Activated T-cell treated with anti-CD3 and anti-CD28 coated beads for 1 hour (primary cell): ENCODE measurements at places on chromosomes 3 and 15.

DNA sequence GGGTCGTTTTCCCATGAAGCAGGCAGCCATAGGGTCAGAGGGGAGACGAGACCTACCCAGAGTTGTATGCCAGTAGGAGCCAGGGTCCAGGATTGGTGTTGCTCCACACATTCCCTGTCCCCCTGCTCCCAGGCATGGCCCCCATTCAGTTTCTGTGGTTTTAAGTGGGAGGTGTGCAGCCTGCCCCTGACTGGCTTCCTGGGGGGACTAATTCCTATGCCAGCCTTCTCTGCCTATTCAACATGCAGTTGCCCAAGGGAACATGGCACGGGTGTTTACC is 126.3 kb downstream of the EEFSEC start:
- DNase-seq: no peak

DNA sequence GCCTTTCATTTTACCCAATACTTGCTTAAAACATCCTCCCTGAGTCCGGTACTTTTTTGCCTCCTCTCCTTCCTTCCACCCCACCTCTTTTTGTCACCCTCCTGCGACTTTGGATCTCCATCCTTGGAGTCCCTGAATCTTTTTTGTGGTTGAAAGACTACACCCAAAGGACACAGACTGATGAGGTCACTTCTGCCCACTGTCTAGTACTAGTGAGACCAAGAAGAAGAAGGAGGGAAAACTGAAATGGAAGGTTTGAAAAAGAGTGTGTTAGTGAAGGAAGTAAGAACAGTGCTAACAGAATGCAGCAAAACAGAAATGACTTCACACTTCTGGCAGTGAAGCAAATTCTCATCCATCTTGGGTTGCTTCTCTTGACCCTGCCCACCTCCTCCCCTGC is 6.6 kb downstream of the B3GNT5 start:
- DNase-seq: no peak

GRCh38 chr3:156689608-156690007 is 15.2 kb downstream of the TIPARP start:
- no peak for DNase-seq

GRCh38 chr3:137760341-137761098 is 3.6 kb upstream of the SOX14 start:
- no peak for DNase-seq

GRCh38 chr3:14418296-14419250 is 16.2 kb downstream of the SLC6A6 start:
- no peak for DNase-seq

DNA sequence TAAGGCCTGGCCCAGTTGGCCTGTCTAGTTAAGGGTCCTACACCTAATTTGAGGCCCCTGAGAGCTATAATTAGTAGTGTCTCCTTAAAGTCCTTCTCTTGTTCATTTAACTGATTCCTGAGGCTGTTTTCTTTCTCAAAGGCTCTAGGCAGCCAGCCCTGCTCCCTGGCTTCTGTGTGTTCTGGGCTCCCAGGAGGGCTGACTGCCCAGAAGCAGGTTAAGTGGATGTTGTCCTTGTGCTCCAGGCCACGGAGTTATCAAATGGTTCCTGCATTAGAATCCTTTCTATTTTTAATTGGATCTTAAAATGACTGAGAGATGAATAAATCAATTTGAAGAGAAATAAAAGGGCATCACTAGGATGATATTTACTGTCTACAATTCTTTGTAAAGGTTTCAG is 140.0 kb downstream of the SNRK start:
- no peak for DNase-seq

DNA sequence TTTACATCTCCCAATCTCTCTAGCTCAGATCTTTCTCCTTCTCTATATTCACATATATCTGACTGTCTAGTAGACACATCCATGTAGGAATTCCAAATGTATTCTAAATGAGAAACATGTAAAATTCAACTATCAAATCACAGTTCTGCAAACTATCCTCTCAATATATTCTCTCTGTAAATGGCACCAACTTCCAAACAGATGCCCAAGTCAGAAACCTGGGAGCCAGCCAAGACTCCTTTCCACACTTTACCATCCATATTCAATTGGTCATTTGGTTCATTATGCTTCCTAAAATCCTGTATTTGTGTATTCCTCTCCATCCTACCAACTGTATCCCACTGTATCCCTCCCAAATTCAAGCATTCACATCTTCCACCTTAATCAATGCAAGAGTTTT is 53.0 kb upstream of the INO80 start:
- no peak for DNase-seq

DNA sequence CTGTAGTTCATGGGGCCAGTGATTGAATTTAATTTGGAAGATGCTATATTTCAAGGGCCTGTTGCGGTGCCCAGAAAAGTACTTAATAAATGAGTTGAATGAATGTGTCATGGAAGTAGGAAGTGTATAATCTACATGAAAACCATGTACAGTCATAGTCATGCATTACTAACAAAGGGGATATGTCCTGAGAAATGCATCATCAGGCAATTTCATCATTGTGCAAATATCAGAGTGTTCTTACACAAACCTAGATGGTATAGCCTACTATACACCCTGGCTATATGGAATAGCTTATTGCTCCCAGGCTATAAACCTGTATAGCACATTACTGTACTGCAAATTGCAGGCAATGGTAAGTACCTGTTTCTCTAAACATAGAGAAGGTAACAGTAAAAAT is 10.7 kb upstream of the MYO5C start:
- no peak for DNase-seq

DNA sequence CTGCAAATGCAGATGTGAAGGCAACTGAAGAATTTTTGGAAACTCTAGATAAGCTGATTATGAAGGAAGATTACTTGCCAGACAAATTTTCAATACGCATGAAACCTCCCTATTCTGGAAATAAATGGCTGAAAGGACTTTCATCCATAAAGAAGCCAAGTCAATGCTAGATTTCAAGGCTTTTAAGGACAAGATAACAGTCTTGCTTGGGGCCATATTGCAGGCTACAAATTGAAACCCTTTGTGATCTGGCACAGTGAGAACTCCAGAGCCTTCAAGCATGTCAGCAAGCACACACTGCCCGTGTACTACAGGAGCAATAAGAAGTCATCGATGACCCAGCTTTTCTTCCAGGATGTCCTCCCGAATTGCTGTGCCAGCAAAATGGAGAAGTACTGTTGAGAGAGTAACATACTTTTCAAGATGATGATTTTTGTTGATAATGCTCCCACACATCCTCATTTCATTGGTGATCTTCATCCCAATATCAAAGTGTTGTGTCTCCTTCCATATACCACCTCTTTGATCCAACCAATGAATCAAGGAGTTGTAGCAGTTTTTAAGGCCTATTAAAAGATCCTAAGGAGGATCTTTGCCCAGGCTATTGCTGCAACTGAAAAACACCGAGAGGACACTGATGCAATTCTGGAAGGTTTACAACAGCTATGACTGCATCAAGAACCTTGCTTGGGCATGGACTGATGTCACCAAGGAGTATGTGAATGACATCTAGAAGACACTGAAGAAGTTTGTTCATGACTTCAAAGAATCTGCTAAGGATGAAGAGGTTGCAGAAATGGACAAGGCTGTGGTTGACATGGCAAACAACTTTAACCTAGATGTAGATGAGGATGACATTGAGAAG is 20.3 kb downstream of the CALML4 start:
- no peak for DNase-seq

DNA sequence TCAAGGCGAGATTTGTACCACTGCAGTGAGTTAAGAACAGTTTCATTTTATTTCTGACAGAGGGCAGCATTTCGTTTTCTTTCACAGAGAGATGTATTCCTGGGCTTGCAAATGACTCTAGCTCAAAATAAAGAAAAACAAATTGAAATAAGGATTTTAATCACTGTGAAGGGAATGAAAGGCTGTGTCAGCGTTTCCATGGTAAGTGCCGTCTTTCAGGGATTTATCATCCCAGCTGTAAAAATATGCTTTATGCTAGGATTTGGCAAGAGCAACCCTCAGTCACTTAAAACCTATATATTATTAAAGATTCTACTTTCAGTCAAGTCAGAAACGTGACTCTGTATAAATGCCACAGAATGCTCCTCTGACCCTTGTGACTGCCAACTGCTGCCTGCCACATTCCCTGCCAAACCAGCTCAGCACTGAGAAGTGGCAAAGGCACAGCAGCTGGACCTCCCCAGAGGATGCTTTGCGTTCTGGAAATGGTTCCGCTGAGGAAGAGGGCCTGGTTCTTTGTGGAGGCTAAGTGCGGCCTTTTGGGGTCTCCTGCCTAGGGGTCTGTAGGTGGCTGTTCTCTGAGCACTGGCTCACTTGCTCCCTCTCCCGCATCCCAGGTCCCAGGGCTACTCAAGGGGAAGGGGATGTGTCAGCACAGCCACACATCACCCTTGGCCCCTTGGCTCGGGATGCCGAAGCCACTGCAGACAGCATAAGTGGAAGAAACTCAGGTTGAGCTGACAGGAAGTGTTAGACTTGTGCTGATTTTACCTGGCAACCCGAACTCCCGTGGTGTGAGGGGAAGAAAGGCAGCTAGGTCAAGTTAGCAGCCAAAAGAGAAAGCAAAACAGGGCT is 56.6 kb upstream of the POMGNT2 start:
- peak; percentile 29 for DNase-seq

GRCh38 chr15:94620632-94621031 is 389.3 kb downstream of the MCTP2 start:
- no peak for DNase-seq

DNA sequence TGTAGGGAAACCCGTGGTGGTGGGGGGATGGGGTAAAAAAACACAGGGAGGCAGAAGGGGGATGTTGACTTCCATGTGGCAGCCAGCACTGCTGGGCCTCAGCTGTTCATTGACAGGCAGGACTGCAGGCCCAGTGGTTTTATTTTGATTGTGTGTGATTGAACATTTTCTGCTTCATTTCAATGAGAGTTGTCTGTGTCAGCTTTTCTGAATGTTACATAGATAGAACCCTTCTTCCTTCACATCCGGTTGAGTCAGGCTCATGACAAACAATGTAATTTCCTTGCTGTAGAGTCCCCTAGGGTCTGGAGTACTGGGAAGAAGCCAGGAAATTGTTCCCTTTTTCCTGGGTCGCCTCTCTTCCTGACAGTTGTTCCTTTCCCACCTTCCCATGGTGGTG is 8.2 kb upstream of the RPP25 start:
- DNase-seq: no peak
